Spleen (tissue), 13 donors: ENCODE measurements at places on chromosomes 6 and 20. TPM values are rescaled to one million over a fixed set of nuclear protein-coding genes. Genes with fewer than 3 reads are reported as not detected.

DNA sequence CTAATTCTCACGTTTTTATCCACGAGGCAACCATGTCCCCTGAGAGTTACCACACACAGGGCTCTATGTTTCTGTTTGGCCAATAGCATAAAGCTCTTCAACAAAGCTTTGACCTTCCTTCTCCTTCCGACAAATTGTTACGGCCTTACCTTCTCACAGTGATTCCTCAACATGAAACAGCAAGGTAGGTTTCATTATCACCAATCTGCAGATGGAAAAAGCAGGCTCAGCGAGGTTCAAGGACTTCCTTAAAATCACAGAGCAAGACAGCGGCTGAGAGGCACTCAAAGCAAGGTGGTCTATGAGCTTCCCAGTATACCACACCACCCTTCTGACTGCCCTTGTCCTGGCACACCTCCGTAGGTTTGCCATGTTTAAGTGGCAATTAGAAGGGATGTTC is 360.0 kb downstream of the CD83 start:
- DNase-seq: no peak

GRCh38 chr20:59150821-59151251 is 12.8 kb upstream of the ZNF831 start:
- no peak for DNase-seq

HRH3 gene
- not detected for total RNA-seq

DNA sequence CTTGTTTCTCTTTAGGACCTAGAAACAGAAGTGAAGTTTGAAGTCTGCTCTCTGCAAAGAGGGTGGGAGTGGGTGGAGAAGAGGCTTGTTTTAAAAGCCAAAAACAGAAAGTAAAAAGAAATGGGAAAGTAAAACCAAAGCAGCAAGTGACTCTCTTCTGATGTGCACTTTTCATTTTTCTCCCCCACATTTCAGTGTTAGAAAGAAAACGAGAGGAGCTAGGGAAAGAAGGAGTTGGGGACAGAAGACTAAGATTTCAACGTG is 1.3 kb downstream of the C6orf141 start:
- DNase-seq: no peak

DNA sequence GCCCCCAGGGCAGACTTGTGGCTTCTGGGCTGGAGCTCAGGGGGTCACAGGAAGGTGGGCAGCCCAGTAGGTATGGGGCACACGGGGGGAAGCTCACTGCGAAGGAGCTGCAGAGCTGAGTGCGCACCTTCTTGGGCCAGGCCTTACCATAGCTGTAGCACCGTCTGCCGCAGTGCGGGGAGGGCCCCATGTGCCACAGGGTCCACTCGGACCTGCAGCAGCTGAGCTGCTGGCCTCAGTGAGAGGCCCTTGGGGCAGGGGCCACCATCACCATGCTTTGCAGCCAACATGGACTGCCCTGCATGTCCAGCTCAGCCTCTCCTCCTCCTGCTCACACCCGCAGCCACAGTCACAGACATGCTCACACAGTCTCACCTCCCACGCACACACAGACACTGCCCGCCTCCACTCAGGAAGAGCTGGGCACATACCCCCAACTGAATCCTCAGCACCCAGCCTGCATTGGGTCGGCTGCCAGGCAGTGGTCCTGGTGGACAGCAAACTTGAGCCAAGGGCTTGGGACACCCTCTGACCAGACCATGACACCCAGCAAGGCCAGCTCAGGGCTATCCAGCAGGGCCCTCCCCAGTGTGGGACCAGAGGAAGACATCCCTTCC is 35.3 kb downstream of the YTHDF1 start:
- no peak for DNase-seq

- no peak for DNase-seq
These were observed 307.2 kb upstream of the THEMIS start for GRCh38 chr6:128208078-128208477.

DNA sequence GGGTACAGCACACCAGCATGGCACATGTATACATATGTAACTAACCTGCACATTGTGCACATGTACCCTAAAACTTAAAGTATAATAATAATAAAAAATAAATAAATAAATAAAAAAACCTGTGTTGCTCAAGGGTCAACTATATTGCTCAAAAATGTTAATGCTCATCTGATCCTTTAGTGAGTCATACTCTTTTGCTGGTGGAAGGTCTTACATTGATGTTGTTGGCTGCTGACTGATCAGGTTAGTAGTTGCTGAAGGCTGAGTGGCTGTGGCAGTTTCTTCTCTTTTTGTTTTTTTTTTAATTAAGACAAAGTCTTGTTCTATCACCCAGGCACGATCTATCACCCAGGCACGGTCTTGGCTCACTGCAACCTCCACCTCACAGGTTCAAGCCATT is 29.6 kb upstream of the SMIM26 start:
- DNase-seq: no peak

GRCh38 chr6:35457907-35458306 is 5.8 kb downstream of the FANCE start:
- DNase-seq: no peak

ARMC2 gene
- 5.5 TPM for total RNA-seq

DNA sequence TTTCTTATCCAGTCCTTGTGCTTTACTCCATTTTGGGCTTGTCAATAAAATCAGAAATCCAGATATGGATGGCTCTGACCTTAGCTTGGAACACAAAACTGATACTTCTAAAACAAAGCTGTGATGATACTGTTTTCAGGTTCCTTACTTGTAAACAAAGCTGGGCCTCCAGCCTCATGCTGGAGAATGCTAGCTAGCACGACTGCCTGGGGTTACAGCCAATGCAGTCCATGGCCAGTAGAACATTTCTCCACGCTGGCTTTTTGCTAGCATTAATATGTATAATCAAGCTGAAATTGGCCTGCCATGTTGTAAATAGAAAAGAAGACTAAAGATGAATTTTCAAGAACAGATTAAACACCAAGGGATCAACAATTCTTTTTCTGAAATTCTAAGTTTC is 63.9 kb downstream of the MTHFD1L start:
- DNase-seq: no peak

NKAIN4 gene
- not detected for total RNA-seq

BTN1A1 gene
- total RNA-seq: 0.51 TPM

GRCh38 chr6:125174626-125175025 is 21.1 kb downstream of the TPD52L1 start:
- DNase-seq: no peak

DNA sequence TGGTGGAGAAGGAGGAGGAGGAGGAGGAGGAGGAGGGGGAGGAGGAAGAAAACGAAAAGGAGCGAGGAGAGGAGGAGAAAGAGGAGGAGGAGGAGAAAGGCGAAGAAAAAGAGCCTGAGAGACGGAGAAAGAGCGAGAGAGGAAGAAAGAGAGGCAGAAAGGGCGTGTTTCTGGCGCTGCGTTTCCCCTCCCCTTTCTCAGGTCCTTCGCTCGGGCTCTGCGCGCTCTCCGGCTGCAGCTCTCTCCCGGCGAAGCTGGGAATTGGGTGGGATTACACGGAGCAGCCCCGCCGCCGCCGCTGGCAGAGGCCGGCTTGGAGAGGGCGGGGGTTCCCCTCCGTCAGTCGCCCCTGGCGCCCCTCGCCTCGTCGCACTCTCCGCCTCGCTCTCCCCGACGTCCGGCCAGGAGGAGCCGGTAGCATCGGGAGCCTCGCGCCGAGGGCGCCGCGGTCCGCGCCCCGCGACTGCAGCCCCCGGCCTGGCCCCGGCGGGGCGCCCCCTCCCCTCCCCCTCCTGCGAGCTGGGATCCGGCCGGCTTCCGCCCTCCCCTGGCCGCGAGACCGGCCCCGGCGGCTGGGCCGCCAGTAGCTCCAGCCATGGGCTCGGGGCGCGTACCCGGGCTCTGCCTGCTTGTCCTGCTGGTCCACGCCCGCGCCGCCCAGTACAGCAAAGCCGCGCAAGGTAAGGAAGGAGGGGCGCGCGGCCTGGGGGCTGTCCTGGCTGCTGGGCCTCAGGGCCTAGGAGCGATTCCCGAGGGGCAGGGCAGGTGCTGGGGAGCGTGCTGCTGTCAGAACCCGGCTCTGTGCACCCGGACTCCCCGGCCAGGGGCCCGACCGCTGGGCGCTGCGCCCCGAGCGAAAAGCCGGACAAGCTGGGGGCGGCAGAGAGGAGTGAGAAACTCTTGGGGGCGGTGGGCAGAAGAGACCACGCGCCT is at the start of gene SCUBE3:
Gene SCUBE3, plus strand, starts transcription at position 133 of the 933 bp plus-strand sequence. Its CDS starts 463 bp downstream, at position 596.
- DNase-seq: no peak

PNLDC1 gene
- total RNA-seq: not detected

PRR18 gene
- total RNA-seq: not detected

GSTA2 gene
- not detected for total RNA-seq

GRCh38 chr20:46931699-46932098 is 37.1 kb downstream of the EYA2 start:
- no peak for DNase-seq

AGER gene
- total RNA-seq: 17.4 TPM

DNA sequence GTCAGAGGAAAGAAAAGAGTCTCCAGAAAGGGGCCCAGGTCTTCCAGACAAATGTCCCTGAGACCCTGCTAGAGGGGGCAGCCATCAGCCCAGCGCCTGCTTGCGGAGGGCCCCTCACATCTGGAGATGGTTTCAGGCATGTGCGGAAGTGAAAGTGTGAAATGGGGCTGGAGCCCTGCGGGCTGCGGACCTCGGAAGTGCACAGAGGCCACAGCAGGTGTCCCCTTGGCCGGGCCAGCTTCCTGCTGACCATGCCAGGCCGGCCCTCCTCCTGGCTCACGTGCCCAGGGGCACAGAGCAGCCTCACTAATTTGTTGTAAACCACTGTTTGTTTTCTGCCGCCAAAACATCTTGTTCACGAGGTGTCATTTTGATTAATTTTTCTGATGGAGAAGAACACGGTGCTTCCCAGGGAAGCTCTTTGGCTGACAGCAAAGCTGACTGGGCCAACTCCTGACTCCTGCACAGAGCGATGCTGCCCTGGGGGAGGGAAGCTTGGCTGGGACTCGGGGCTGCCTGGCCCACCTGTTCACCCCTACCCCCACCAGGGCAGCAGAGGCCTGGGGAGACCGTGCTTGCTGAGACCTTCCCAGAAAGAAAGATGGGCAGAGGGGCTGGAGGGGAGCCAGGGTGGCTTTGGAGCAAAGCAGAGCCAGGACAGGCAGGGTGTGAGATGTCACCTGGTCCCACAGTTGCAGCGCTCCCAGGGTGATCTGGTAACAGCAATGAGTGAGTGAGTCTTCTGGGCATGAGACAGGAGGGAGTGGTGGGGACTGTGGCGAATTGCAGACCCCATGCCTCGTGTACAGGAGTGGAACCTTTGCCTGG is 54.2 kb downstream of the BCAS4 start:
- DNase-seq: no peak

RIPOR2 gene
- 243 TPM for total RNA-seq

GRCh38 chr6:158744986-158745430 is 74.2 kb downstream of the EZR start:
- no peak for DNase-seq

TRIM31 gene
- total RNA-seq: not detected

MDFI gene
- total RNA-seq: not detected

- DNase-seq: no peak
These were observed 224.3 kb upstream of the SYNDIG1 start for GRCh38 chr20:24245094-24245493.

DNA sequence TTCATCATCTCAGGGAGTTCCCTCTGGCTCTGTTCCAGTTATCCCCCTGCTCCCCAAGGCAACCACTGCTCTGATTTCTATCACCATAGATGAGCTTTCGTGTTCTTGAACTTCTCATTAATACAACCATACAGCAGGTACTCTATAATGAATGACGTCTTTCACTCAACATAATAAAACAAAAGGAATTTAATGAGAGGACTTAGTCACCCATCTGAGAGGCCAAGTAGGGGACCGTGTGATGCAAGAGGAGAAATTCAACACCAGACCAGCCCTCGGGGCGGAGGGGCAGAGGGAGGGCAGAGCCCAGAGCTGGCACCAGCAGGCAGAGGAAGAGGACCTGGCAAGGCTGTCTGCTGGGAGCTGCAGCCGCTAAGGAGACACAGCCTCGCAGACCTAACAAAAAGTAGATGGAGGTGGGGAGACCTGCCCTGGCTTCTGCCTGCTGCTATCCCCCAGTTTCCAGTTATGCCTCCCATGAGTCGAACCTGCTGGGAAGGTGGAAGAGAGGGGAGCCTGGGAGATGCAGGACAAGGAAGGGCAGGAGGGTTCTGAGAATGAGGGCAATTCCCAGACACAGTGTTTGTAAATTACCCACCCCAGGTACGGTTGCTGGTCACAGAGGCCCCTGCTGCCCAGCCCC is 13.8 kb downstream of the CCN5 start:
- DNase-seq: no peak
